Neural crest cell (in vitro differentiated cells): ENCODE measurements at places on chromosomes 6 and 20. TPM values are rescaled to one million over a fixed set of nuclear protein-coding genes. Genes with fewer than 3 reads are reported as not detected.

- DNase-seq, result no peak
Measured at GRCh38 chr6:99841297-99841696, 152.7 kb downstream of the MCHR2 start.

DNA sequence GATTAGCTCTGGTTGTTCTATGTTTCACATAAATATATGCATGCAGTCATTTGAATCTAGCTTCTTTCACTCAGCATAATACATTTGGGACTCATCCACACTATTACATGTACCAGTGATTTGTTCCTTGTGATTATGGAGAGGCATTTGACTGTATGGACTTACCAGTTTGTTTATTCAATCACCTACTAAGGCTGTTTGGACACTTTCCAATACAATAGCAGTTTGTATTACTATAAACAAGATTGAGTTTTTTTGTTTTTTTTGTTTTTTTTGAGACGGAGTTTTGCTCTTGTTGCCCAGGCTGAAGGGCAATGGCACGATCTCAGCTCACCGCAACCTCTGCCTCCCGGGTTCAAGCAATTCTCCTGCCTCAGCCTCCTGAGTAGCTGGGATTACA lies 109.8 kb upstream of the DST start:
- DNase-seq, result no peak

BPIFA1 gene
- not detected in 2 replicates for total RNA-seq

DNA sequence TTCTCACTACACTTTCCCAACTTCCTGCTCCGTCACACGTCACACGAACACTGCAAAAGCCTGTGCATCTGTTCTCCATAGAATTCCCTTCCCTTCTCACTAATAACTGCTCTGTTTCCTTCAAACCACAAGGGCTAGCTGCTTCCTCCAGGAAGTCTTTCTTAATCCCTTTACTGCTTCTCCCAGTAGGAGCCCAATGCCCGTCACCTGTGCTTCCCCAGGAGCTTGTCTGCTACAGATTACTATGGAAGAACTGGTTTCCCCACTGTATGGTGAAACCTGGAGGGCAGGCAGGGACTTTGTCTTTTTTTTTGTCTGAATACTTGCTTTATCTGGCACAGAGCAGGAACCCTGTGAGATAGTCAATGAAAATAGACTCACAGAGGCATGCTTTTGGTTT lies 444.7 kb upstream of the MAP3K7 start:
- DNase-seq, result no peak

- no peak for DNase-seq
Measured at GRCh38 chr6:14888575-14889000, 357.3 kb upstream of the JARID2 start.

GRCh38 chr6:55286824-55287223 lies 40.4 kb upstream of the GFRAL start:
- DNase-seq, result no peak

DNA sequence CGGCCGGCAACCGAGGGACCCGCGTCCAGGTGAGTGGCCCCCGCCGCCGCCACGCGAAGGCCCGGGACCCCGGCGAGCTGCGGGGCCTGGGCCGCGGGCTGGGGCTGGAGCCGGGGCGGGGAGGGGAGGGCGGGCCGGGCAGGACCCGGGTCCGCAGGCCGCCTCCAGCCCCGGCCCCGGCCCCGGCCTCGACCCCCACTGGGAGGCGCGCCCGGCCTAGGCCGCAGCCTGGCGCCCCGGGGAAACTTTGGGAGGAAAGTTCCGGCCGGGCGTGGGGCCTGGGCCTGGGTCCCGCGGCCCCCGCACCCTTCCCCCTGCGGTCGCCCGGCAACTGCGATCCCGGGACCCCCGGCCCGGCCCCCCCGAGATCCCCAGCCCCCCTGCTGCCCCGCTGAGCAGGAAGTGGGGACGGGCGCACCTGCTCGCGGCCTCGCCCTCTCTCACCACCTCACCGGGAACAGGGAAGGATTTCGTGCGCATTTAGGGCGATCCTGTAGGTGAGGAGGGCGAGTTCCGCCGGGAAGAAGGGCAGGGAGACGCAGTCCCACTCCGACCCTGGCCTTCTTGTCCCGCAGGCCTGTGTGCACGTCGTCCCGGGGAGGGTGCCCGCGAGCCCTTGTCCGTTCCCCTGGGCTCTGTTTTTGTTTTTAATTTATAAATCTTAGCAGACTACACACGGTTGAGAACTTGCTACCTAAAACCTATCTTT lies 402 bp downstream of the OSBPL2 start:
- DNase-seq, result no peak

SERPINB6 gene
- 20.1 and 21.3 TPM in 2 replicates for total RNA-seq

SMPDL3A gene
- 3.3 and 3.6 TPM in 2 replicates for total RNA-seq

RBPJL gene
- total RNA-seq, result not detected in 2 replicates

DNA sequence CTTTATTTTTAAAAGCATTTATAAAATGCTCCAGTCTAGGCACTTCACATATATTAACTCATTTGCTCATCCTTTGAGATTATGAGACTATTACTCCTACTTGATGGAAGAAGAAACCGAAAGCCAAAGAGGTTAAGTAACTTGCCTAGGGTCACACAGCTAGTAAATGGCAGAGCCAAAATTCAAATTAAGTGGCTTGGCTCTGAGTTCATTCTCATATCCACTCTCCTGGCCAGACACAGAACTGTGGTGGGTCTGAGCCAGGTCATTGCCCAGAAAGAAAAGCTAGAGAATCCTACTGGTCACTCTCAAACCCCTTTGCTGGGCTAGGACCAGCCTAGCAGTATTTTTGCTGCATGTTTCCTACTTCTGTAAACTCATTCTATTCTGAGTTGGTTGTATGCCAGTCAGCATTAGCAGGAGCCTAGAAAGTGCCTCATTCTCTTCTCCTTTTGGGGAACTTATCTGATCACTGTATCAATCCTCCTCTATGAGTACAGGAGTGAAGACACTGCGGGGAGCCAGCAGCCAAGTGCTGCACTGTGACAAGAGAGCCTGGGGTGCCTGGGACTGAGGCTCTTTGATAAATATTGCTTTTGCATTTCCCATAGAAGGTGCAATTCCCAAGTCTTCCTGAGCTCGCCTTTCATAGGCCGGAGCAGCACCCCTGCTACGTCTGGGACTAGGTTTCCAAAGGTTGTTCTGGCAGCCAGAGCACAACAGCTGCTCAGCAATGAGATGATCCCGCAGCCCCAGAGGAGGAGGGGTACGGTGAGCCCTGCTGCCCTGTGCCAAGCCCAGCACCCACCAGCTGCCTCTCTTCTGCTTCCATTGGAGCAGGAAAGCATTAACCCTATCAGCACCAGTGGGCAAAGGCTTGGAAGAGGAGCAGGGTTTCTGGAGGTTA lies 728.3 kb downstream of the MAFB start:
- no peak for DNase-seq

DNA sequence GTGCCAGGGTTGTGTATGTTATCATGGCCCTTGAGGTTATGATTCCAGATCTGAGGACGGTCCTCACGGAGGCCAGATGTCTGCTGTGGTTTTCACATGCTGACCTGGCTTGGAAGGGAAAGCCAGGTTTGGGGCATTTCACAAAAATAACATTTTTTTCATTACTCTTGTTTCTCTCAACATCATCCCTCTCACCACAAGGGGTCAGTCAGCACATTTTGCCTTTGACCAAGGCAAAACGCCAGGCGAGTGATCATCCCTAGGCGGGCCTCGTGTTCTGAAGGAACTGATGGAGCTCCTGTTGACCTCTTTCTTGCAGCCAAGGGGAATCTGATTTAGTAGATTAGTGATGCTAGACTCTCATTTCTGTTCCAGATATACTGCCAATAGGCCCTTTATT lies 133.5 kb downstream of the TBC1D7 start:
- peak; percentile 14 for DNase-seq

RREB1 gene
- 28.3 TPM in 2 replicates for total RNA-seq

- DNase-seq, result no peak
Measured at GRCh38 chr6:145138469-145139139, 596.7 kb downstream of the EPM2A start.

ADTRP gene
- not detected in 2 replicates for total RNA-seq

PCK1 gene
- not detected in 2 replicates for total RNA-seq

REM1 gene
- not detected in 2 replicates for total RNA-seq

DNA sequence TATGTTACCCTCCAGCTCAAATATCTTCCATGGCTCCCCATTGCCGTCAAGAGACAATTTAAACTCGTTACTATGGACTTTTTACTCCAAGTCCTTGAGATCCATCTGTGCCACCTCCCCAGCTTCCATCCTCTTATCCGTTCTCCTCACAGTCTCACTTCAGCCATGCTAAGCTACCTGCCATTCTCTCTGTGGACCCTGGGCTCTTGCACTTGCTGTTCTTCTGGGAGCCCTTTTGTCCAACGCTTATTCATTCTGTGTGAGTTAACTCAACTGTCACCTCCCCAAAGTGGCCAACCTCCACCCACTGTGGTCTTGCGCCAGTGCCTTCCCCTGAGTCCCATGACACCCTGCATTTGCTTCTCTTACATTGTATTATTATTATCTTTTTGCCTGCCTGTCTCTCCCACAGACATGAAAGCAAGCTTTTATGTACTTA lies 132.4 kb downstream of the BCAS1 start:
- DNase-seq, result no peak

CLDN20 gene
- not detected in 2 replicates for total RNA-seq

DNA sequence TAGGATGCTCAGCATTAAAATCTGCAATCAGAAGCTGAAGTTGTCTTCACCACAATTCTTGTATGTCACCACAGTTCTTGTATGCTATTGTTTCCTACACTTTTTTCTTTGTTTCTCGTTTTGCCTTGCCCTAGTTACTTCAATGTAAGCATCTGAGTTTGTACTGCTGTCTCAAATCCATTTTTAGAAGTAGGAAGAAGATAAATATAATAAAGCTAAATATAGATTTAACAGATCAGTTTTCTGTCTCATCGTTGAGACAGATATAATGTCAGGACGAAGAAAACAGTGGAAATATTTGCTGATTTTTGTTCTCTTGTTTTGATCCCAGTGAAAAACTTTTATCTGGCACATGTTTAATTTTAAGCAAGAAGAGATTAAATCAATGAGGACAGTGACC lies 318.0 kb downstream of the QKI start:
- DNase-seq, result no peak

DNA sequence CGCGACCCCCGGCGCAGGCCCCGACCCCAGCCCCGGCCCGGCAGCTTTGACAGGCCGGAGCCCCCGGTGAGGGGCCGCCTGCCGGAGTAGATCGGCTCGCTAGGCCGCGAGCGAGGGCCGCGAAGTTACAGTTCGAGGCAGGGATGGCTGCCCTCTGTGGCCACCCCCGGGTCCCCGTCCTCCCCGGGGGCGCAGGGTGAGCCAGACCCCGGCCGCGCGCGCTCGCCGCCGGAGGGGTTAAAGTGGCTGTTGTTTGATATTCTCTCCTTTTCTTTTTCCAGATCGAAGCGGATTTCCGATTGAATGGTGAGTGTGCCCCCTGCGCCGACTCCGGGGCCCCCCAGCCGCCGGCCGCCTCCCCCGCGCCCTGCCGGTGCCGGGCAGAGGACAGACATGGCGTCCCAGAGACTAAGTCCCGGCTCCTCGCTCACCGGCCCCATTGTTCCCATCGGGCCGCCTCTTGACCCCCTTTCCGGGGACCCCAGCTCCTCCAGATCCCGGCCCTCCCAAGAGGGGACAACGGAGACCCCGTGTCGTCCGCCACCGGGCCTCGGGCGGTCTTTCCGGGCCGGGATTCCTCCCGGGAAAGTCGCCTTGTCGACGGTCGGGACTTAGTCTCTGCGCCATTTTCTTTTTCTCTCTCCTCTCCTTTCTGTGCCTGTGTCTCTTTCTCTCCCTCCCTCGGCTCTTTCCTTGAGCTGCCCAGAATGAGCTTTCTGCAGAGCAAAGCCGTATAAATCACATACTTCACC lies 704 bp downstream of the TOP1 start:
- DNase-seq, result peak; percentile 15

EMILIN3 gene
- total RNA-seq, result 6.9 and 7.5 TPM in 2 replicates

CST4 gene
- not detected in 2 replicates for total RNA-seq

GGTLC1 gene
- not detected in 2 replicates for total RNA-seq

- DNase-seq, result no peak
Measured at GRCh38 chr6:16398587-16398986, 160.2 kb downstream of the GMPR start.

- no peak for DNase-seq
Measured at GRCh38 chr6:126127659-126128058, 141.3 kb downstream of the TRMT11 start.

- DNase-seq, result no peak
Measured at GRCh38 chr6:139249395-139249794, 42.4 kb downstream of the TXLNB start.

GRCh38 chr6:56833127-56833791 lies 121.6 kb upstream of the BEND6 start:
- no peak for DNase-seq

- DNase-seq, result peak; percentile 94
Measured at GRCh38 chr6:53359095-53359842, 10.5 kb upstream of the ELOVL5 start.

- DNase-seq, result no peak
Measured at GRCh38 chr6:88403486-88403885, 237.3 kb upstream of the CNR1 start.

SLC35D3 gene
- not detected in 2 replicates for total RNA-seq

- no peak for DNase-seq
Measured at GRCh38 chr6:47252633-47253032, 57.1 kb downstream of the TNFRSF21 start.

- DNase-seq, result no peak
Measured at GRCh38 chr6:111871207-111871606, 2.0 kb downstream of the FYN start.

DNA sequence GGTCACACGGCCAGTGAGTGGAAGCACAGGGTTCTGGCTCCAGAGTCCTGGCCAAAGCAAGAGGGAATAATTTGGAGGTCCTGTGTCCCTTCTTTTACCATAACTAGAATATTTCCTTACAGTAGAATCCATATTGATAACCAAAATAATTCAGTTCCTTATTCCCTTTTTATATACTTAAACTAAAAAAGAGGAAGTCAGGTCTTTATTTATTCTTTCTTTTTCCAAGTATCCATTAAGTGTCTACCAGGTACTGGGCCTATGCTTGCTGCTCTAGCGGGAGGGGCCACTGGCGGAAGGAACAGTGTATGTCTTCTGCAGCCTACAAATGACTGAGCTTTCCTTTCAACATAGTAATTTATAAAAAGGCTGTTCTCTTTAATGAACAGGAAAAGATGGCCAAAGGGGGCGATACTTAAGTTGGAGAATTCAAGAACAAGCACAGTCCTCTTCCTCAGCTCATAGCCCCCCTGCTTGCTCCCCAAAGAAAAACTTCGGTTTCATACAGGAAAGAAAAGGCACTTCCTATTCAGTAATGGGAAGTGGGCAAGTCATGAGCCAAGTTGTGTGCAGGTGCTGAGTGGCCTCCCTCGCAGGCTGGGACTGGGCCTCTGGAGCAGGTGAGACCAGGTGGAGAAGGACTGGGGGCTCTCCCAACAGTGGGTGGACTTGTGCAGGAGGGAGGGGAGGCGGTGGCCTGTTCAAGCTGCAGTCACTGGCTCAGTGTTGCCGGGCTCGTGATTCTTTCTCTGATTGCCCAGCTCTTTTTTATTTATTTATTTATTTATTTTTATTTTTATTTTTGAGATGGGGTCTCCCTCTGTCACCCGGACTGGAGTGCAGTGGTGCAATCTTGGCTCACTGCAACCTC lies 110.9 kb downstream of the ARMC2 start:
- no peak for DNase-seq

GRCh38 chr20:588476-588875 lies 21.6 kb downstream of the TCF15 start:
- DNase-seq, result no peak

CPNE5 gene
- total RNA-seq, result 0.54 and 1.0 TPM in 2 replicates

- no peak for DNase-seq
Measured at GRCh38 chr20:20447196-20447595, 79.3 kb downstream of the INSM1 start.

PACRG gene
- 0.59 and 1.8 TPM in 2 replicates for total RNA-seq

GRCh38 chr6:13655700-13656099 lies 40.6 kb downstream of the NOL7 start:
- DNase-seq, result no peak

LIN28B gene
- total RNA-seq, result 73.2 and 76.3 TPM in 2 replicates
